ENCODE measurements at places on chromosomes 11 and 22.

DNA sequence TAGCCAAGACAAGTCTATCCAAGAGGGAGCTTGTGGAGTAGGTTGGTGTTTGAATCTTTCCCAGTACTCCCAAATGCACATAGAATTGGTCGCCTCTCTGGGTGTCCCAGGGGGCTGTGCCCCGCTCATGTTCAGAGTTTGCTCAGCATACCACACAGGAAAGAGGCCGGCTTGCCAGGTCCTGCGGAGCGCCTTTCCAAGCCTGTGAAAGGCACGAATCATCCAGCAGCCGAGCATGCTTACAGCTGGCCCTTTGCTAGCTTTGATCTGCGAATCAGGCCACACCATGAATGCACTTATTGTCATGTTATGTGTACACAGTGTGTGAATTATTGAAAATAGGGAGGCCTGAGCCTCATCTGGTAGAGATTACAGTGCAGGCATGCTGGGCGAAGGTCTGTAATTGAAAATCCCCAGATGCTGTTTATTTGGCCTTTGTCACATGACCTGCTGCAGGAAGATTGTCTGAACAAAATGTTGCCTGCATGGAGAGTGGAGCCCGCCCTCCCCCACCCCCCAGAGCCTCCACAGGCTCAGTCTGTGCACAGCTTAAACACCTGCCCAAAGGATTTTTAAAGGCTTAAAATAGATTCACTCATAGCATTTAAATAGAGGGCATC is 163.3 kb upstream of the RASSF10 start:
- DNase-seq = no peak

GRCh38 chr11:96052921-96053651 is 129.2 kb upstream of the MTMR2 start:
- no peak for DNase-seq

DNA sequence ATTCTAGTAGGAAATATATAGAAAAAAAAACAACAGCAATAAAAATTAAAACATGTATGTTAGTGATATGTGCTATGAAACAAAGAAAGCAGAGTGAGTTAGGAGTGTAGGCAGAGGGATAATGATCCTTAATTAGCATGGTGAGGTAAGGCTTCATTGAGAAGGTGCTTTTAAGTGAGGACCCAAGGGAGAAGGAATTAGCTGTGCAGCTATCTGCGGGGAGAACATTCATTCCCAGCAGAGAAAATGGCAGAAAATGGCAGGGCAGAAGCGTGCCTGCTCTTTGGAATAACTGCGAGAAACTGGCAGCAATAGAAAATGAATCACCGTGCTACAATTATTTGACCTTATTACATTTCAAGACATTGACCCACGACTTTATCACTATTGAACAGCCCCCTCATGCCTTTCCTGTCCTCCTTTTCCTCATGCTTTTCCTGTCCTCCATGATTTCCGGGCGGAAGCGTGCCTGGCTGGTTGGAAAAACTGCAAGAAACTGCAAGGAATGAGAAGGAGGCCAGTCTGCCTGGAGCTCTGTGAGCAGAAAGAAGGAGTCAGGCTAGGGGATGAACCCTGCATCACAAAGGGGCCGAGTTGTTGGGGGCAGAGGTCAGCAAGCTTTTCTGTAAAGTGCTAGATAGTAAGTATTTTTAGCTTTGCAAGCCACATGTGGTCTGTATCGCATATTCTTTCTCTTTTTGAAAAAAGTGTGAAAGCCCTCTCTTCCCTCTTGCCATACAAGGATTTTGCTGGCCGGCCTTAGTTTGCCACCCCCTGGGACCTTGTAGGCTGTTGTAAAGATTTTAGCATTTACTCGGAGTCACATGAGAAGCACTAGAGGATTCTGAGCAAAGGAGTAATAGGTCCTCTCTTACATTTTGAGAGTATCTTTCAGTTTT is 37.1 kb upstream of the SWAP70 start:
- no peak for DNase-seq

DNA sequence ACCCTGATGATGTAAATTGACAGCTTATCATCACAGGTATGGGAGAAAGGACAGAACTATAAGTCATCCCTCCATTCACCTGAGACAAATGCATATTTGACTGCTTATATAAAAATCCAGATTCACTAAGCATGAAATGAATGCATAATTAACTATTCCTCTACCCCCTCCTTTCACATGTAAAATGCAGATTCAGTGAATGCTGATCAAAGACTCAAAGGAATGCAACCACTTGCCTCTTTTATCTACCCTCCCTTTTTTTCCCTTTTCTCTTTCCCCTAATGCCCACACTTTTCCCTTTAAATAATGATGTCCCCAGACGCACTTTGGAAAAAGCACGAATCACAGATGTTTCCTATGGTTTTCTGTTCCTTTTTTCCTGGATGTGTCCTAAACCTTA is 4.5 kb upstream of the PLAAT4 start:
- DNase-seq = no peak

- no peak for DNase-seq
Observed at GRCh38 chr11:127063241-127063640, 62.7 kb upstream of the KIRREL3 start.

DNA sequence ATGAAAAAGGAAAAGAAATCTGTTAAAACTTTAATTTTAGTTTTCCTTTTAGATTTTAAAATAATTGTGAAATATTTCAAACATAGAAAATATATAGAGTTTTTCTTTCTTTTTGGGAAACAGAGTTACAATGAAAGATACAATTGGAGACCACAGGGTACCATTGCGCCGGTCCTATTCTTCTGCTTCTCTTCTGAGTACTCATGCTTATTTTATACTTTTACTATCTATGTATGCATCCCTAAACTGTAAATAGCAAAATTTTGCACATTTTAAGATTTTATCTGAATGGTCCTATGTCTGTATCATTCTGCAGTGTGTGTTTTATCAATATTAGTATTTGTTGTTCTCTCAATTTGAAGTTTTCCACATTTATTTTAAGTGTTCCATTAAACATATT is 65.0 kb downstream of the EHF start:
- no peak for DNase-seq

DNA sequence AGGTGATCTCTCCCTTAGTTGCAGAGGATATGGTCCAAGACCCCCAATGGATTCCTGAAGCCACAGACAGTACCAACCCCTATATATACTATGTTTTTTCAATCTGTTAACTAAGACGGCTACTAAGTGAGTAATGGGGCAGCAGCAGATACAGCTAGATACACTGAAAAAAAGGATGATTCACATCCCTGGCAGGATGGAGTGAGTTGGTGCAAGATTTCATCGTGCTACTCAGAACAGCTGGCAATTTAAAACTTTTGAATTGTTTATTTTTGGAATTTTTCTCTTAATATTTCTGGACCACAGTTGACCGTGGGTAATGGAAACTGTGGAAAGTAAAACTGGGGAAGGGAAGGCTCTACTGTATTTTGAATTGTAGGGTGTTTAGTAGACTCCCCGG is 17.0 kb upstream of the TMEM218 start:
- no peak for DNase-seq

DNA sequence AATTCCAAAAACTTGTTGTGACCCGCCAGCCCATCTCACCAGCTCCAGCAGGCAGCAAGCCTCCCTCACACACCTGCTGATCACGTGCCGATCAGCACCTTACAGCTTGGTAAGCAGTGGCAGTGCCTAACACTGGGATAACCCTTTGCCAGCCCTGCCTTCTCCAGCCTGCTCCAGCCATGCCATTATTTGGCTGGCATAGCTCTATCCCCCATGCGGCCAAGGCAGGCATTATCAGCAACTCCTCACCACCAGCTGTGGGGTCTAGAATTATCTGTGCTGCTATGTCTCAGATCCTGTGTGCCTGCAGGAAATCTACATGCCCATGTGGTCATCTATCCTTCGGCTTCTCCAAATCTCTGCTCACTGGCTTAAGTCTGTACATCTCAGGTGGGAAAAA is 215.0 kb downstream of the ST3GAL4 start:
- no peak for DNase-seq

GRCh38 chr11:4887591-4887990 is 5.9 kb downstream of the OR51T1 start:
- no peak for DNase-seq

GRCh38 chr22:41140365-41140957 is 48.1 kb downstream of the EP300 start:
- no peak for DNase-seq

GRCh38 chr22:44701187-44701790 is 715 bp upstream of the PRR5 start:
- no peak for DNase-seq

GRCh38 chr11:73047773-73048371 is 94.2 kb downstream of the FCHSD2 start:
- DNase-seq = no peak

DNA sequence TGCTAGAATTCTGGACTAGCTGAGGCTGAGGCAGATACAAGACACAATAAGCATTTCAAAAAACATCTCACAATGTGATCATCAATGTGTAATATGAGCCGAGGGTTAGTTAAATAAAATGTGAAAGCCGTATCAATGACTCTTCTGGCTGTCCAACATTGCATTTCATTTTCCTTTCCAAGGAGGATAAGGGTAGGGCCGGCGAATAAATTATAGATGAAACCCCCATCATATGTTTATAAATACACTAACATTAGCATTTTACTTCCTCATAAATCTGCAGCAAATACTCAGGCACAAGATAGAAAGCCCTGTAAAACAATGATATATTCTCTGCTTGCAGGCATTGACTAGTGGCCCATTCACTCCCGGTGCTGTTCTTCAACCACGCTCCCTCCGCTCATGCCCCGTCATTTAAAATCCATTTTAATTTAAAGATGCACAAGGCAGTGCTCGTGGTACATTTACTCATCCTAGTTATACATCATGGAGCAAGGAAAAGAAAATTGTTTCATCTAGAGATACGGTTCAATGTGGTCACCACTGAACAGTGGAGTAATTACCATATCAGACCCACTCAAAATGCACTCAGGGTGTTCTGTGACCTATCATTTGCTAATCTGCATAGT is 59.9 kb upstream of the RCN1 start:
- no peak for DNase-seq

DNA sequence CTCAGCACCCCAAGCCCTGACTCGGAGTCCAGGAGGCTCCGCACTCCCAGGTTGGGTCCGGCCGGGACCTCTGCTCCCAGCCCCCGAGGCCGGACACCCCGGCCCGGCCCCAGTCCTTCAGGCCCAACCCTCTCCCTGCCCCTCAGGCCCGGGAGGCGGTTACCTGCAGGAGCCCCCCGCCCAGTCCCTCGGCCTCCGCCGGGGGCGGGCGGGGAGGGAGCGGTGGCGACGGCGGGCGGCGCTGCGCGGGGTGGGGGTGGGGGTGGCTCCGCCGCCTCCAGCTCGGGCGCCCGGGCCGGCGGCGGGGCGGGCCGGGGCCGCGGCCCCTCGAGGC is 310 bp downstream of the TCF20 start:
- peak; percentile 18 for DNase-seq

DNA sequence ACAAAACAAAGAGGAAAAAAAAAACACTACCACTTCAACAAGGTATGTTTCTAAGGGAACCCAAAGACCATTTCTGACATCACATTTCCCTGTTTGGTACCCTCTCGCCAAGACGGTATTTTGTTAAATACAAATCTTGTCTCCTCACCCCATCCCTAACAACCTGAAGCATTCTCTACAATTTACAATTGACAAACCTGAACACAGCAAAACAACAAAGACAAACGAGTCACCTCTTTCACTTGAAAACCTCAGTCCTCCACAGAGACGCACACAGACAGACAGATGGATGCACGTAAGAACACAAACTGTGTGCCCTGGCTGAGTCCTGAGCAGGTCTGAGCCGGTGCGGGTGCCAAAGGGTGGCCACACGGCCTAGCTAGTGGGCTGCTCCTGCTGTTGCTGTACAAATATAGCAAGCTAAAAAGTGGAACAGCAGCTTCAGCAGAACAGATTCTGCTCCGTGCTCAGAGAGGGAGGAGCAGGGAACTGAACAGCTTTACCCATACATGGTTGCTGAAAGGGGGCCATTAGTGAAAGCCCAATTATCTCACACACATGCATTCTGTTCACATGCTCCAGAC is 28.5 kb downstream of the CELF1 start:
- DNase-seq = no peak

DNA sequence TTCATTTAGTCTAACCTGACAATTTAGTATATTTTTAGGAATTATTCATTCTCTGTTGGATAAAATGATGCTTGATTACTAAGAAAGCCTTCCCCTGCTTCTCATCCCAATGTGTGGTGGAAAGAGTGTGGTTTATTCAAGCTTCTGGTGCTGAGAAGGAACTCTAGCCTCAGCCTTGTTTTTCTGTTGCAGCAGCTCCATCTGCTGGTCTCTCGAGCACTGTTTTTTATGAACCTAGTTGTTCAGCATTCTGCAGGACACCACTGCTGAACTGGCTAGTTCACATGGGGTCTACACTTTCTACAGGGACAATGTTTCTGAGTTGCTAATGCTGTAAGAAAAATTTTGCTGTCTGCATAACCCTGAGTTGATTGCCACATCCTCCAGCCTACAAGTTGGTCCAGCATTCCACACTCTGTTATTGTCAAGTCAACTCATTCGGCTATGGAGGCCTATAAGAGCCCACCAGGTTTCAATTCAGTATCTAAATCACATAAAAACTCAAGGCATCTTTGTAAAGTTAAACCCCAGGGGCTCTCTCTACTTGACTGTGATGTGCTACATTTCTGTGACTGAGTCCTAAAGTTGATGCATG is 14.3 kb downstream of the OR2AG2 start:
- DNase-seq = peak; percentile 60
